ENCODE measurements at places on chromosomes 3 and 15. TPM values are rescaled to one million over a fixed set of nuclear protein-coding genes. Genes with fewer than 3 reads are reported as not detected.

The RASGRP1 gene
- total RNA-seq = 46.6 TPM

The CAMK2N2 gene
- not detected for total RNA-seq

- DNase-seq = no peak
- no peak overlapping the region for H3K4me3 ChIP-seq
- H3K27me3 ChIP-seq = no peaks in the 10 kb centered on the region
- H3K4me1 ChIP-seq = peaks cover 11% of the 10 kb centered on the region
These were observed 6.5 kb upstream of the DYNC1LI1 start for GRCh38 chr3:32577174-32577573.

GRCh38 chr3:113439606-113440005 lies 1.7 kb downstream of the CFAP44 start:
- peaks cover 9% of the 10 kb centered on the region for H3K4me1 ChIP-seq
- no peak overlapping the region for H3K27ac ChIP-seq
- no peaks in the 10 kb centered on the region for H3K27me3 ChIP-seq

DNA sequence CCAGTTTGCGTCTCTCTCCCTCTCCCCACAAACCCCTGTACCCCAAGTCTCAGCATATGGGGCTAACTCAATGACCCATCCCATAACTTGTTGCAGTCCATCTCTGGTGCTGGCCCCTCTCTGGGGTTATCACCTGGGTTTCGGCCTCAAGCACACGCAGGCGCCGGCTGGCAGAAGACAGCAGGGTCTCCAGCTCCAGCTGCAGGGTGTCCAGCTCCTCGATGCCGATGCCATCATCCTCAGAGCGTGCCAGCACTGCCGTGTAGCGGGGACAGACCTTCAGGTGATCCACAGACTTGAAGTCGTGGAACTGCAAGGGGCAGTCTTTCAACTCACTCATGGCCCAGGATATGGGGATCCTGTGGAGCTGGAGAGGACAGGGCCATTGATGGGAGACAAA lies 1.1 kb downstream of the TADA3 start:
- peaks cover 53% of the 10 kb centered on the region for H3K36me3 ChIP-seq
- peak overlapping the region; percentile 6 for H3K4me3 ChIP-seq
- no peaks in the 10 kb centered on the region for H3K27me3 ChIP-seq
- DNase-seq = no peak
- no peak overlapping the region for H3K27ac ChIP-seq

DNA sequence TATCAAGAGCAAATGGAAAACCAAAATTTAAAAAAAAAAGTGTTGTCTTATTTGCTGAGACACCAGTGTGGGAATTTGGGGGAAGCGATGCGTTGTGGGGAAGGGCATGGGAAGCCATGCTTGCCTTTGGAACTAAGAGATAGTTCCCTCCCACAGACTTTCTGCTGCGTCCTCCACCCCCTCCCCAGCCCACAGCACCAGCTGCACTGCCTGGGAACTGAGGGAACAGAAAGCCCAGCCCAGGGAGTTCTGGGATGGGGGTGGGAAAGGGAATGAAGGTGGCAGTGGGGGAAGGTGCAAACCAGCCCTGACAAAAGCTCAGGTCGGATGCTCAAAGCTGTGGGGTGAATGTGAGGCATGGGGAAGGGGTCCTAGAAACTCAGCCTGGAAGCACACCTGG lies 8.1 kb upstream of the NTRK3 start:
- H3K27ac ChIP-seq = no peak overlapping the region
- H3K36me3 ChIP-seq = no peaks in the 10 kb centered on the region
- H3K4me1 ChIP-seq = no peaks in the 10 kb centered on the region
- no peak for DNase-seq
- peaks cover 52% of the 10 kb centered on the region for H3K27me3 ChIP-seq
- no peak overlapping the region for H3K4me3 ChIP-seq

GRCh38 chr15:40591389-40591788 lies 2.7 kb upstream of the KNL1 start:
- H3K4me1 ChIP-seq = peaks cover 24% of the 10 kb centered on the region
- H3K27me3 ChIP-seq = peaks cover 19% of the 10 kb centered on the region
- no peak overlapping the region for H3K27ac ChIP-seq
- H3K4me3 ChIP-seq = no peak overlapping the region

GRCh38 chr3:130392266-130392665 lies 46.8 kb downstream of the COL6A5 start:
- no peaks in the 10 kb centered on the region for H3K4me1 ChIP-seq
- no peak overlapping the region for H3K4me3 ChIP-seq
- no peaks in the 10 kb centered on the region for H3K36me3 ChIP-seq
- no peak overlapping the region for H3K27ac ChIP-seq
- H3K27me3 ChIP-seq = peaks cover 24% of the 10 kb centered on the region

- H3K27ac ChIP-seq = no peak overlapping the region
- H3K4me1 ChIP-seq = no peaks in the 10 kb centered on the region
- no peaks in the 10 kb centered on the region for H3K36me3 ChIP-seq
- no peak overlapping the region for H3K4me3 ChIP-seq
These were observed 111.2 kb upstream of the RGMA start for GRCh38 chr15:93200081-93200836.

- H3K36me3 ChIP-seq = no peaks in the 10 kb centered on the region
- peaks cover 10% of the 10 kb centered on the region for H3K27me3 ChIP-seq
- no peak overlapping the region for H3K4me3 ChIP-seq
- H3K27ac ChIP-seq = no peak overlapping the region
- DNase-seq = no peak
- no peaks in the 10 kb centered on the region for H3K4me1 ChIP-seq
These were observed 129.4 kb upstream of the ADPGK start for GRCh38 chr15:72912996-72913395.

DNA sequence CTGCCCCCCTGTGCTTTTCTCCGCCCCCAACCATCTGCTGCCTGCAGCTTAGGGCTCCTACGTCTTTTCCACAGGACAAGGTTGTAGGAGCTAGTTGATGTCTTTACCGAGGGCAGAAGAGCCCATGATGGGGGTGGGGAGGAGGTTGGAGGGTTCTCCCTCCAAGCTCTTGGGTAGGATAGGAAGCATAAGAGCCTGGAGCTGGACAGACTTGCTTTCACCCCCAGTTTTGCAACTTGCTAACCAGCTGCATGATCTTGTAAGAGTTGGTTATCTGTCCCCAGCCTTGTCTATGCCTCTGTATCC lies 856 bp downstream of the ABCF3 start:
- H3K36me3 ChIP-seq = peaks cover 31% of the 10 kb centered on the region
- DNase-seq = no peak
- no peaks in the 10 kb centered on the region for H3K27me3 ChIP-seq
- H3K4me3 ChIP-seq = peak overlapping the region; percentile 97
- H3K27ac ChIP-seq = peak overlapping the region; percentile 93

GRCh38 chr3:11185564-11186317 lies 31.4 kb downstream of the HRH1 start:
- no peak for DNase-seq
- no peaks in the 10 kb centered on the region for H3K4me1 ChIP-seq
- no peak overlapping the region for H3K27ac ChIP-seq

- H3K27ac ChIP-seq = peak overlapping the region; percentile 66
- no peaks in the 10 kb centered on the region for H3K27me3 ChIP-seq
- DNase-seq = no peak
- peaks cover 50% of the 10 kb centered on the region for H3K4me1 ChIP-seq
- H3K36me3 ChIP-seq = peaks cover 16% of the 10 kb centered on the region
These were observed 83.6 kb downstream of the AKAP13 start for GRCh38 chr15:85463976-85464375.

- no peak overlapping the region for H3K4me3 ChIP-seq
- no peak for DNase-seq
- peaks cover 1% of the 10 kb centered on the region for H3K4me1 ChIP-seq
- H3K36me3 ChIP-seq = no peaks in the 10 kb centered on the region
- H3K27ac ChIP-seq = no peak overlapping the region
These were observed 130.3 kb downstream of the MINAR1 start for GRCh38 chr15:79562403-79562815.

- no peak overlapping the region for H3K4me3 ChIP-seq
- DNase-seq = no peak
- H3K27ac ChIP-seq = no peak overlapping the region
- no peaks in the 10 kb centered on the region for H3K27me3 ChIP-seq
- no peaks in the 10 kb centered on the region for H3K36me3 ChIP-seq
These were observed 49.0 kb upstream of the ADGRG7 start for GRCh38 chr3:100560426-100560825.

GRCh38 chr15:35141743-35142471 lies 56.8 kb upstream of the NANOGP8 start:
- no peaks in the 10 kb centered on the region for H3K4me1 ChIP-seq
- no peaks in the 10 kb centered on the region for H3K27me3 ChIP-seq
- DNase-seq = no peak

DNA sequence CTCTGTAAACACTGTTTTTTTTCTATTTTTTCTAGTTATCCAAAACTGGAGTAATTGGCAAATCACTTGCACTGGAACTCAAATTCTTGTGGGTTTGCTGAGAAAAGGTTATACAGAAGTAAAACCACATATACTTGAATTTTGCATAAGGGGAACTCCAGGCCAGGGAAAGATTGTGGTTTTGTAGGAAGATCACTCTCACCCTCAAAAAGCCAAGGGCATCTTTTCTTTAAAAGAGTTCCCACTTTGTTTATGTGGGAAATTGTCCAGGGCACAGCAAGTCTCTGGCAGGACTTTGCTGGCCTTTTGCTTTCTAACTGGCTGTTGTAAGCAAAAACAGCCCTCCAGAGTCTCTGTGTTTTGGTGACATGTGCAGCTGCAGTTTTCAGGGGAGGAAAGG lies 340.3 kb upstream of the RBMS3 start:
- H3K27ac ChIP-seq = no peak overlapping the region
- peaks cover 16% of the 10 kb centered on the region for H3K4me1 ChIP-seq
- H3K27me3 ChIP-seq = peaks cover 27% of the 10 kb centered on the region
- H3K36me3 ChIP-seq = peaks cover 4% of the 10 kb centered on the region
- H3K4me3 ChIP-seq = no peak overlapping the region

GRCh38 chr3:174821477-174821876 lies 37.7 kb upstream of the NAALADL2 start:
- DNase-seq = no peak
- no peaks in the 10 kb centered on the region for H3K36me3 ChIP-seq
- no peaks in the 10 kb centered on the region for H3K4me1 ChIP-seq
- H3K4me3 ChIP-seq = no peak overlapping the region
- no peak overlapping the region for H3K27ac ChIP-seq

DNA sequence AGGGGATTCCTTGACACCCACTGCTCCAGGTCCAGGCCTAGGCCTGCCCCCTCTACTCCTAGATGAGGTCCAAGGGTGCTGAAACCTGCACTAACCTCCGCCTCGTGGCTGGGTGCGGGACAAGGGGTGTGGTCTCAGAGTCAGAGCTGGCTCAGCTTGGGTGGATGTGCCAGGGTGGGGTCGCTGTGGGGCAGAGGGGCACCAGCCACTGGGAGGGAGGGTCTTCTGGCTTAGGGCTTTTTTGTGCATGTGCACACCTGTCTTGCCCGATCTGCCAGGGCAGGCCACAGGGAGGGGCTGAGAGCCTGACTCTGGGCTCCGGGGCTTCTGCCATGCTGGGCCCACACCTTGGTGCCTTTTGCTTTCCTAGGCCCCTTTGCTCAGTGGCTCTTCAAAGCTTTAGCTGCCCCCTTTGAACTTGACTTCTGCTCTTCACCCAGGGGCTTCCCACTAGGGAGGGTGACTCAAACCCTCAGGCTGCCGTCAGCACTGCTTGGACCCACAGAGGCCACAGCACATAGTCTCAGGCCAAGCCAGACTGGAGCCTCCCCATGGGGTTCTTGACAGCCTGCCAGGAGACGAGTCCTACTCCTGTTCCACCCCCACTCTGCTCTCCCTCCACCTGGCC lies 73.0 kb downstream of the KLF13 start:
- no peak overlapping the region for H3K4me3 ChIP-seq
- H3K36me3 ChIP-seq = peaks cover 4% of the 10 kb centered on the region
- no peaks in the 10 kb centered on the region for H3K27me3 ChIP-seq
- peaks cover 46% of the 10 kb centered on the region for H3K4me1 ChIP-seq
- DNase-seq = peak; percentile 63

- no peak for DNase-seq
- peaks cover 7% of the 10 kb centered on the region for H3K27me3 ChIP-seq
- H3K4me1 ChIP-seq = no peaks in the 10 kb centered on the region
These were observed 789.2 kb upstream of the NR2F2 start for GRCh38 chr15:95541301-95541700.

DNA sequence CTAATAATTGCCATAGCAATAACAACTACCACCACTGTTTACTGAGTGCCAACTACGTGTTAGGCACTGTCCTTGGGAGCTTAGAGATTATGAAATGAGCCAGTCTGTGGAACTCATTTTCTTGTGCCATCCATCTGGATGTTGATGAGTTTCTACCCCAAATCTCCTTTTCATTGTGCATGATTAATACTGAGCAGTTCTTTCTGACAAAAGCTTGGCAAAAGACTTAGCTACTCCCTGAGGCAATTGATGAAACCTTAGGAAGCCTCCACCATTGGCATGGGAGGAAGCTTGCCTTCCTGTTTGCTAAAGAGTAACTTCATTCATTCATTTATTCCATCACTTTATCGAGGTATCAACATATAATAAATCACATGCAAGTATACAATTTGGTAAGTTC lies 39.8 kb downstream of the PRICKLE2 start:
- no peak overlapping the region for H3K4me3 ChIP-seq
- H3K27me3 ChIP-seq = peaks cover under 1% of the 10 kb centered on the region
- no peak overlapping the region for H3K27ac ChIP-seq
- no peak for DNase-seq

- H3K27ac ChIP-seq = no peak overlapping the region
- H3K27me3 ChIP-seq = peaks cover 17% of the 10 kb centered on the region
- peaks cover 26% of the 10 kb centered on the region for H3K36me3 ChIP-seq
- peaks cover 64% of the 10 kb centered on the region for H3K4me1 ChIP-seq
These were observed 17.8 kb downstream of the LRIG1 start for GRCh38 chr3:66483006-66483405.

DNA sequence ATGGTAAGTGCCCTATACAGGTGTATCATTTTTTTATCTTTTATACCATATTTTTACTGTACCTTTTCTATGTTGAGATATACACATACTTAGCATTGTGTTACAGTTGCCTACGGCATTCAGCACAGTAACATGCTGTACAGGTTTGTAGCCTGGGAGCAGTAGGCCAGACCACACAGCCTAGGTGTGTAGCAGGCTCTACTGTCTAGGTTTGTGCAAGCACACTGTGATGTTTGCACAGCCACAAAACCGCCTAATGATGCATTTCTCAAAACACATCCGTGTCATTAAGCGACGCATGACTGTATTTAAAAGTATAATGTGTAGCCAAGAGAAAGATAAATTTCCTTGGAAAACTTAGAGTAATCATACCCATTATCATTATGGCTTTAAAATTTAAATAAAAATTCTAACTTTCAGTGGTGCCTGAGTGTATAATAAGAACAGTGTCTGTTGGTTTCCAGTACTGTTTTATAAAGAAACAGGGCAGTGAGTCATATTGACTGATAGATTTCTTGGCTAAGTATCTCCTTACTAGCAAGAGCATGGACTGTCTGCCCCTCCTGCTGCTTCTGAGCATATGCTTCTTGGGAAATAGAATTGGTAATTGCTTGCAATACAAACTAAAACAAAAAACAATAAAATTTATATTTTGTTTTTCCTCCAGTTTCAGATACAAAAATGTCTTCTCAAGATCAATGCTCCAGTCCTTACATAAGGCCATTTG lies 18.3 kb downstream of the CALML4 start:
- peaks cover 21% of the 10 kb centered on the region for H3K36me3 ChIP-seq
- DNase-seq = no peak
- no peaks in the 10 kb centered on the region for H3K27me3 ChIP-seq
- no peak overlapping the region for H3K4me3 ChIP-seq
- H3K27ac ChIP-seq = no peak overlapping the region

GRCh38 chr3:31536497-31536896 lies 3.8 kb downstream of the STT3B start:
- peaks cover 53% of the 10 kb centered on the region for H3K4me1 ChIP-seq
- no peak for DNase-seq
- no peaks in the 10 kb centered on the region for H3K27me3 ChIP-seq

Measured in activated naive CD8-positive, alpha-beta T cell treated with anti-CD3 and anti-CD28 coated beads for 36 hours (primary cell).